ENCODE measurements at places on chromosomes 7 and 10.

- DNase-seq = peak; percentile 63
These were observed 20.3 kb upstream of the GIMAP2 start for GRCh38 chr7:150665089-150665748.

DNA sequence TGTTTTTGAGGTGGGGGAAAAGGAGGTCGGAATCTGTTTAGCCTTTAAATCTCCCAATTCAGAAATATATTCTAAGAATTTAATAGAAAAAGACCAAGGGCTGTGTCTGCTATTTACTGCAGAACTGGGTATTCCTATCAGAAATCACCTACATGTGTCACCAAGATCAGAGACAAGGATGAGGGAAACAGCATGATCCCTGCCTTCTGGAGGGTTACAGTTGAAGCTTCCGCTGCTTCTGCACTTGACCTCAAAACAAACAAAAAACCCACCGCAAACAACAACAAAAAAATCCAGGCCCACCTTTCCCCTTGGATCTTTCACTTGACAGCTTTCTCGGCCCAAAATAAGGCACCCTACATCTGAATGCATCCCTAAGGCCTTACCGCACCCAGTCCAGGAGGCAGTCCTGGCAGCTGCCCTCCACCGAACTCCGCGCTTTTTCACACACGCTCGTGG, 750 bp upstream of the CDK14 start:
- DNase-seq = no peak

- DNase-seq = no peak
These were observed 281.7 kb downstream of the BBS9 start for GRCh38 chr7:33411020-33411419.

- no peak for DNase-seq
These were observed 110.5 kb downstream of the IPMK start for GRCh38 chr10:58157076-58157766.

DNA sequence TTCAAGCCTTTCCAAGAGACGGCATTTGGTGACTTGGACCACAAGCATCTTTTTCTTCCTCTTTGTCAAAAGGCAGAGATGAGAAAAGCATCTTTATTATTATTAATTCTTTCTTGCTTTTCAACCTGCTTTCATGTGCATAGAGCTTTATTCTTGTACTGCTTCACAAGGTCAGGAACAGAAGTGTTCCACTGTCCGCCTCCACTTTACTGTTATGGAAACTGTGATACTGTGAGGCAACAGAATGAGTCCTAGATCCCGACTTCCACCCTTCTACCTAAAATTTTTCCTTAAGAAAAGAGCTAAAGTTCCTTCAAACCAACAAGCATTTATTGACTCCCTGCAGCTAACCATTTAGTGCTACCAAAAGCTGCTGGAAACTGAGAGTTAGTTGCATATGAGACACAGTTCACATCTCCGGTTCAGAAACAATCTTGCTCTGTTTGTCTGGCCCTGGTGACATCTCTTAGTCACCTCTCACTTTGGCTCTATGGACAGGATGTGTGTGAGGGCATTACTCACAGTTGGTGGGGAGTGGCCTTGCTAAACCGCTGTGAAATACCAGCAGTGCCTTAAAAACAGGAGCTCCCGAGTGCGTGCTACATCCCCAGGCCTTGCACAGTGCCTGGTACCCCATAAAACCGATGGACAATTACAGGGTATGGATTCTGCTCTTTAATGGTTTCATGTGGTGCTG, 77.1 kb upstream of the TRIL start:
- peak; percentile 45 for DNase-seq

DNA sequence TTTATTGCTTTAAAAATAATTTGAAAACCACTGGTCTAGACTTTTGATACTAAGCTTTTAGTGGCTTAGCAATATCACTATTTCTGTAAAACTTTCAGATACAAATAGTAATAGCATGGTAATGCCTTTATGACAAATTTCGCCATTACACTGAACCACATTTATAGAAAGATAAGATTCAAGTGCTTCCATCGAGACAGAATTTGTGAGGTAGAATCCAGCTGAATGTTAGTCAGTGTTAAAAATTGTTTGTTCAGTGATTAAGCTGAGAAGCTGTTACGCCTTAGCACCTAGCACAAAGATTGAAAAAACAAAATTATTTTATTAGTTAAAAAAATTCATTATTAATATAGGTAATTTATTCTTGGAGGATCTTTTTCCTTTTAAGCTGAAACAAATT, 36.5 kb downstream of the GNAT3 start:
- no peak for DNase-seq

DNA sequence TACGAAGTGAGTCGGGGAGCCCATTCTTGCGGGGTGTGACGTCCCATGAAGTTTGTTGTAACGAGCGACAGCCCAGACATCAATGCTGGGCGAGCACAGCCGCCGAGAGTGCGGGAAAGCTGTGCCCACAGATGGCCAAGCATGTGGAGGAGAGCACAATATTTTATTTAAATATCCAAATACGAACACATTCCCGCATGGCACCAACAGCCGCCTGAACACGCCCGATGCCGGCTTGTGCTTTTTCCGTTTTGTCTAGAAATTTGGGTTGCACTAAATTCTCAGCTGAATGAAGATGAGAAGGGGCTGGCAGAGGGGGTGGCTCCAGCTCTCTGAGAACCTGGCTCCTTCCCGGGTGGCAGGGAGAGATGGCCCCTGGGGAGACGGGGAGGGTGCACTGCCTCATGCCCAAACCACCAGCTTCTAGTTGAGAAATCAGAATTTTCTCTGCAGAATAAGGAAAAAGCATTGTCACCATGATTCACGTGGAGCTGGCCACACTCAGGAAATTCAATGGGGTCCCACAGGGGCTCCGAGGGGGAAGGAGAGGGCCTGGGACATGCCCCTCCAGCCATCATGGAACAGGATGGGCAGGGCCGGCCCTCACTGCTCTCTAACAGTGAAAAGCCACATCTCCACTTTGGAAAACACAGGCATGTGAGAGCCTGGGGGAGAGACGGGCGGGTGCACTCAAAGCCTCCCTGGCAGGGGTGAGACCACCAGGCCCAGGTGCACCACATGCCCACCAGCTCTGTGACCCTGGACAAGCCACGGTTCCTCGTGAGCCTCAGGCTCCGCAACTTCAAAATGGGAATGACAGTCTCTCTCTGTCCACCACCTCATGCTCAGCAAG, 48.3 kb downstream of the EBF3 start:
- DNase-seq = no peak

- peak; percentile 57 for DNase-seq
These were observed at the start of gene HSPA12A for GRCh38 chr10:116742367-116743265. TSS of gene HSPA12A (minus strand) at chr10:116742566. CDS start at chr10:116742469, 97 bp downstream.

GRCh38 chr10:111360260-111360925, 283.6 kb downstream of the ADRA2A start:
- DNase-seq = peak; percentile 14

DNA sequence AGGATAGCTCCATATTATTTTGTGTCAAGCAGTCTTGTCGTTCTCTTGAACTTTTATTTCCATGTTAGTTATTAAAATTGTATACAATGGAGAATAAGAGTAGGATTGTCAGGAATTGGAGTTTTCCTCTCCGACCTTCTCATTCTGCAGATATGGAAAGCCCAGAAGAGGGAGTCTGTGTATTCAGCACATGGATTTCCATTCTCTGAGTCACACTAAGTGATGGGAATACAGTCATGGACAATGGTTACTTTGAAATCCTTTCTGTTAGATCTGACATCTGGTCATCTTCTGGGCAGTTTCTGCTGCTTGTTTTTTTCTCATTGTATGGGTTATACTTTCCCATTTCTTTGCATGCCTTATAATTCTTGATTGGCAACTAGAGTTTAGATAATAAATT, 5.0 kb upstream of the TASOR2 start:
- no peak for DNase-seq

DNA sequence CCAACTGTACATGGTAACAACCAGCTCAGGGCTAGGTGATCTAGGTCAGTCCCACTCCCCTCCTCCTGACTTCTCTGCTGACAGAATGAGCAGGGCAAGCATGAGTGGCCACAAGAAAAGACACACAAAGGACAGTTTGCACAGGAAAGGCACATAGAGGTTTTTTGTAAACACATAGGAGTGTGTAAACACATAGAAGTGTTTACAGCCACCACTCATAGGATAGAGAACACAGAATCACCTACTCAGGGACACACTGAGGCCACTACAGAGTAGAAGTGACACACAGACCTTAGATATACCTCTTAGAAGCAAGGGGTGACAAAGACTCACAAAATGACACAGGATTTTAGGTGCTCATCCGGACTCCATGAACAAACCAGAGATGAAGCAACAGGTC, 19.0 kb downstream of the NUDCD3 start:
- no peak for DNase-seq

DNA sequence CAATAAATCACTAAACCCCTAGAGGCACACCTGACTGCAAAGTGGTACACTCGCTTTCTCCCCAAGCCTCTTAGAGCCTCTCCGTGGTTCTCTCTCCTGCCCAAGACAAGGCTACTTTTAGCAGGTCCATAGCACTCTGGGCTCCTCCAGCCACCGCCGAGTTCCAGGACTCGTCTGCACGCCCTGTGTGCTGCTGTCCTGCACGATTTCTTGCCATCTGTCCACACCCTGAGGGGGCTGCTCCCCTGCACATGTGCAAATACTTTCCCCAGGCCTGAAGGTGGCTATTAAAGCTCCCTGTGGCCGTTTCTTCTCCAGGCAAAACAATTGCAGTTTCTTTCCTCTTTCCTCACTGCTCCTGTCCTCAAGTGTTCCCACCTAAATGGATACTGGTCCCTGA, 414.3 kb downstream of the PLXNA4 start:
- DNase-seq = no peak

DNA sequence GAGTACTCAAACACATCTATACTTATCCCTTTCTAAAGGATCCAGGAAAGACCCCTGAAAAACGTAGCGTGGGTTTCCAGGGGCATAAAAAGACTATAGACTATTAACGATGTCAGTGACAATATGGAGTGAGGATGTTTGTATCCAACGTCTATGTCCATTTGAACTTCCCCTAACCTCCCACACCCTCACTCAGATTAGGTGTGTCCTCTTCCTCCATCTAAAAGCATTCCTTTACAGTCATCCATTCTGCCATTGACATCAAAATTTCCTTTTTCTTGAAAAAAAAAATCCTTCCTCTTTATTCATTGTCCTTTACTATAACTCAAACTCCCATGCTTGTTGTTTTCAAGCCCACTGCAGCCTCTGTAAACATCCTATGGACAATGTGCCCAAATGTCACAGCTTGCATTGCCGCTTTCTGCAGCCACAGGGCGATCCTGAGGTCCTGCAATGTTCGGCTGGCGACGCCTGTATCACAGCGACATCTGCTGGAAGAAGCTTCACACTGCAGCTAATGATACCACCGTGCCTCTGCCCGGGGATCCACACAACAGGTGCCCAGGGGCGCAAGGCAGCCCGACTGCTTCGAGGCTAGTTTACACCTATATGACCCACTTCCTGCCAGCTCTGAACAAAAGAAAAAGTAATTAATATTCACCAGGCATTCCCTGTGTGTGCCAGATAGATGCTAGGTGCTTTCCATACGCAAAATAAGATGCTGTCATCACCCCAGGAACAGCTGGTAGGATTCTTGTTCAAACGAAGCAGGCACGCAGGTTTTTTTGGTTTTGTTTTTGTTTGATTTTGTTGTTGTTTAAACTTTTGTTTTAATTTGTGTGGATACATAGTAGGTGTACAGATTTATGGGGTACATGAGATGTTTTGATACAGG, 267.9 kb upstream of the GHITM start:
- DNase-seq = peak; percentile 52

- DNase-seq = no peak
These were observed 295.6 kb downstream of the FGFR2 start for GRCh38 chr10:121302541-121303180.

DNA sequence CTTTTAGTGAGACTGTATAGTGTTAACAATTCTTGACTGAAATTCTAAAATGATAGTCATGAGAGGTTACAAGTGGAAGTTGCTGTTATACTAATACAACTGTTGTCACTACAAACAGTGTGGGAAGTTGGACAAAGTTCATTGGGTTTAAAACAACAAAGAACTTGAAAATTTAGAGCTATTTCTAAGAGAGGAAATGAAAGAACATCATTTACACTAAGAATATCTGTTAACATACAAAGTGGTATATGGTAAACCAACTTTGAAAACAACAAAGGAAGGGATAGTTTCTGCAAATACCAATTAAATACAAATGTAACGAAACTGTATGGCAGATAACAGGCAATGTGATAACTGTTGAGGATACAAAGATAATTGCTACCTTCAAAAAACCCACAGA, 11.6 kb downstream of the MTPN start:
- DNase-seq = no peak

DNA sequence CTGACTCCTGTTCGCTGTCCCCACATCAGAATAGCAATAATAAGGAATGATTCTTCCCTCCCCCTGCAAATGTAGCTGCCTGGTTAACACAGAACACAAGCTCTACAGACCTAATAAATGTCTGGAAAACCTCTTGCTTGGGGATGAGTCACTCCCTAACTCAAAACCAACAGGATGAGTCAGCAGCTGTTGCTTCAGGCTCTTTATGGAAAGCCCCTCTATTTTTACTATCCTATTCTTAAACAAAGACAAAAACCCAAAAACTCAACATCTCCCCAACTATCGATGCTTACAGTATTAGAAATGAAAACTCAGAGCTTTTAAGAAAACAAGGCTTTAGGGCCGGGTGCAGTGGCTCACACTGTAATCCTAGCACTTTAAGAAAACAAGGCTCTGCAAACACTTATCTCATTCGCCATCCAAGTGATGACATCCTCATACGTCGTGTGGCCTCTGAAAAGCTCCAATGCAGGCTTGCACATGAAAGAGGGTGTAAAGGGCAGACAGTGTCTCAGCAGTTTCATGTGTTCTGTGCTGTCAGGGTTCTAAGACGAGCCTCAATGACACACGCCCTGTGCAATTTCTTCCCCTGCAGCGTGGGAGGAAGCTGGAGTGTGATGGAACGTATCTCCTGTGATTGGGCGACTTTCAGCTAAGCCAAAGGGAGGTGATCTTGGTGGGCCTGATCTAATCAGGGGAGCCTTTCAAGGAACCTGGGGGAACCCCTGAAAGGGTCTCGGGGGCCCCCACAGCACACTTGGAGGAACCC, 70.1 kb downstream of the AMZ1 start:
- peak; percentile 83 for DNase-seq

DNA sequence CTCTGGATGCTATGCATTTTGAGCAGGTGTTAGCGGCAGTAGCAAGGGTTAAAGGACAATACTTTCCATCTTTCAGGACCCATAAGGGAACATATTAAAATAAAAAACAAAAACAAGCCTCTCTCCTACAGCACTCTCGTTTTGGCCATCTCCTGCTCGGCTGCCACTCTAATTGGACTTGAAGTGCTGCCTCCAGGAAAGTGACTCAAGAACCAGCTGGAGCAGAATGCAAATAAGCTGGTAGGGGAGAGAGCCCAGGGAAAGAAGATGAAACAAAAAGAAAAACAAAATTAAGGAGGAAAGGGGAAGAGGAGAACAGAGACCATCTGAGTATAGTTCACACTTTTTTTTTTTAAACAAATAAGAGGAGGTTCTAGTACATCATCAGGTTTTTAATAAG, 65.6 kb downstream of the HBP1 start:
- no peak for DNase-seq

DNA sequence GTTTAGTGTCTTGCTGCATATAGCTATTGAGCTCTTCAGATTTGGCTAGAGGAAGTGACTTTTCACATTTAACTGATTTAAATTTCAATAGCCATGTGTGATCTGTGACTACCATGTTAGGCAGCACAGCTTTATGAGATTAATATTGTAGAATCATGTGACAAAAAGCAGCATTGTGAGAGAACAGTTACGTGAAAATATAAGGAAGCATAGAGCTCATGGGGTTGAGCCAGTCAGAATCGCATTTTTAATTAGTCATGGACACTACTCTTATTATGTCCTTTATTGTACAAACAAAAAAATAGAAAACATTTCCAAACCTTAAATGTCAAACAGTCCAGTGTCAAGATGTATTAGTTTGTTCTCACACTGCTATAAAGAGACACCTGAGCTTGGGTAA, 48.0 kb downstream of the MTURN start:
- DNase-seq = no peak
